ENCODE measurements at places on chromosomes 4 and X.

DNA sequence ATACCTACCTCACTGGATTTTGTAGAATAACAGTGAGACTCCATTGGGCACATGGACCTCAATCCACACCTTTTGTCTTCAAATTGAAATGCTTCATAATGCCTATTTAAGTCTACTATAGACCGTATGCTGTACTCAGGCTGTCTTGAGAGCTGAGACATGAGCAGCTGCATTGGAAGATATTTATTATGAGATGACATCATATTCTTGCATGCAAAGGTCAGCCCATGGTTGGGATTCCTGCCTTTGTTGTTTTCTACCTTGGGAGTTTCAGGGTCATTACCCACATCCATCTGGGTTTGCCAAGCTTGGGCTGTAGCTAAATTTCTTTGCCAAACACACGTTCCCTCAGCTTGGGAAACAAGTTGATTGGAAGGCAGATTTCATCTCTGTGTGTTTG, 33.2 kb upstream of the MAMLD1 start:
- no peak for DNase-seq

DNA sequence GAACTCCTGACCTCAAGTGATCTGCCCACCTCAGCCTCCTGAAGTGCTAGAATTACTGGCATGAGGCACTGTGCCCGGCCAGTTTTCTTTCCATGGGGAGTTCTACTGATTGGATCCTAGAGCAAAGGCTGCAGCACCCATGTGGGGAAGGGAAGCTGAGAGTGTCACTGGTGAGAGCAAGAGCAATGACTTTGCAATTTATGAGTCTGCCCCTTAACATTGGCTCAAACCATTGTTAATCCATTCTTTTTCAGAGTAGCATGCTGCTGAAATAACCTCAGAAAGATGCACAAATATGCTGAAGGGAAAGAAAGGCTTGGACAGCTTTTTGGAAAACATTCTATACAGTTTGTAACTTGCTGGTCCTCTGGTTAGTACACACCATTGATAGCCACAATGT, 116.4 kb upstream of the PPARGC1A start:
- no peak for DNase-seq

GRCh38 chr4:81207828-81208227, 7.2 kb downstream of the PRKG2 start:
- DNase-seq = peak; percentile 60

- no peak for DNase-seq
These were observed 31.7 kb upstream of the MFAP3L start for GRCh38 chr4:170057866-170058265.

GRCh38 chr4:766559-767283, 59.2 kb downstream of the CPLX1 start:
- no peak for DNase-seq

- DNase-seq = no peak
These were observed 1.1 kb upstream of the CD38 start for GRCh38 chr4:15776871-15777648.

DNA sequence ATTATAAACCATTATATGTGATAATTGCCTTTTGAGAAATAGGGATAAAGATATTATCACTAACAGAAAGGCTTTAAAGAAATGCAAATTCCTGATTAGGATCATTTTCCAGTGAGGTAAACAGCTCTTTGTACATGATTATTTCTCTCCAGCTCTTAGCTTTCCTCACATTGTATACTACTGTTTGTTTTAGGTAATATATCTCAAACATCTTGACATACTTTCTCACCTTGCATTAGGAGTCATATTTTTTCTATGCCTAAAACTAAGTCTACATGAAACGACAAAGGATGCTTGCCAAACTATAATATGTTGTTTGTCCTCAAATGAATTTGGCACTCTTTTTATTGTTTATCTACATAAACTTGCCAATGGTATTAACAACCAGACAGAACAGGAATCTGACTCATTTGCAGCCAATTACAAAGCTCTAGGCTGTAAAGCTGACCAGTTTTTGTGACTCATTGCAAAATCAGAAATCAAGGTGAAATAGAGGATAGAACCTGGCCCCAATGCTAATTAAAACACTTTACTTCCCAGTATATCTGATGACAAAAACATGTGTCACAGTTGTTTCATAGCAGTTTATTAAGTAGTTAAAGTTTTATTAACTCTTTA, 107.0 kb downstream of the IQCM start:
- peak; percentile 22 for DNase-seq

GRCh38 chr4:26207631-26208030, 113.2 kb upstream of the RBPJ start:
- DNase-seq = no peak

- peak; percentile 71 for DNase-seq
These were observed 39.3 kb downstream of the AFM start for GRCh38 chr4:73520821-73521220.

DNA sequence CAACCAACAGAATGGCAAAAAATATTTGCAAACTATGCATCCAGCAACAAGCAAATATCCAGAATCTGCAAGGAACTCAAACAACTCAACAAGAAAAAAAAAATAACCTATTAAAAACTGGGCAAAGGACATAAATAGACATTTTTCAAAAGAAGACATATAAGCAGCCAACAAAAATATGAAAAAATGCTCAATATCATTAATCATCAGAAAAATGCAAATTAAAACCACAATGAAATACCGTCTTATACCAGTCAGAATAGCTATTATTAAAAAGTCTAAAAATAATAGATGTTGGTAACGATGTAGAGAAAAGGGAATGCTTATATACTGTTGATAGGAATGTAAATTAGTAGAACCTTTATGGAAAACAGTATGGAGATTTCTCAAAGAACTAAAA, 53.4 kb downstream of the WDR19 start:
- no peak for DNase-seq

DNA sequence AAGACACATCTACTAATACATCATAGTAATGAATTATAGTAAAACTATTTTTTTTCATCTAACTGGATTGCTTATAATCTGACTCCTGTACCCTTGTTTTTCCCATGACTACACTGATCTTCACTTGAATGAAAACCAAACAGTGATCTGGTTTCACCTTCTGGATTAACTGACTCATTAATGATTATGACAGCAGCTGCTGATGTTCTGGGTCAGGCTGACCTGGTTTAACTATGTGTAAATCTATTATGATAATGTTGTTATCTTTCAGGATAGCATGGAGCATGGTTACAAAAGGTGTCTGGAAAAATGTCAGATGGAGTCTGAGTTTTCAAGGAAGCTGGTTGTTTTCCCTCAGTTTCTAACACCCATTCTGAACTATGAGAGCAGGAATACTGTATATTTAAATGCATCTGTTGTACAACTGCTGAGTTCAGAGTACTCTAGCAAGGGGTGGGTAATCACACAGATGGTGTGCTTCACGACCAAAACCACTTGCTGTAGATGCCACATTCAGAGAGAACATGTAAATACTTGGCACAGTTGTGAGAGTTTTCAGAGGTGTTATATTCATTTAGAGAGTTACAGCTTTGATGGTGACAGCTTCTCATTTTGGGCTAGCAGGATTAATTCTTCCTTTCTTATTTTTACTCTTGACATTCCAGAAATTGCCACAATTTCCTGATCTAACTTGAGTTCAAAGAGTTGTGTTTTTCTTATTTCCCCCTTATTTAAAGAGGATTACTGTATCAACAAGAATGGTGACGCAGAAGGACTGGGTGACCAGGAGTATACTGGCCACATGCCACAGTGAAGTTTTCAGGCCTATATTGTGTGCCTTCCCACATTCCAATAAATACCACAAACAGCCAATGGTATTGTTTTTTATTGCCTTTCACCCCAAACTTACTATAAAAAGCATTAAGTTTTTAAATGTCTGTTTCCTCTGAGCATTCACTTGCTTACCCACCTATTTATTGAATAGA, 249.7 kb upstream of the TET2 start:
- DNase-seq = peak; percentile 59

GRCh38 chr4:80107374-80107773, 34.3 kb upstream of the ANTXR2 start:
- DNase-seq = no peak

DNA sequence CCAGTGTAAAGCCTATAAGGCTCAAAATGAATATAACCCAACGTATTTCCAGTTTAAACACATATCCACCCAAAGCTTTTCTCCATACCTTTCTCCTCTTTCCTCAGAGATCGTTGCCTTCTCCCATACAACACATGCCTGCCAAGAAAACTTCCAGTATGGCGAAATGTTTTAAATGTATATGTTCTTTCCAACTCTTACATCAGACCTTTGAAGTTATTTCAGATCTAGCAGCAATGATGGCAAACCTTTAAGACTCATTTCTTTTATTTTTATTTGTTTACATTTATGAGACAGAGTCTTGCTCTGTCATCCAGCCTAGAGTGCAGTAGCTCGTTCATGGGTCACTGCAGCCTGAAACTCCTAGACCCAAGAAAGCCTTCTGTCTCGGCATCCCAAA, 265.4 kb downstream of the BMPR1B start:
- no peak for DNase-seq

DNA sequence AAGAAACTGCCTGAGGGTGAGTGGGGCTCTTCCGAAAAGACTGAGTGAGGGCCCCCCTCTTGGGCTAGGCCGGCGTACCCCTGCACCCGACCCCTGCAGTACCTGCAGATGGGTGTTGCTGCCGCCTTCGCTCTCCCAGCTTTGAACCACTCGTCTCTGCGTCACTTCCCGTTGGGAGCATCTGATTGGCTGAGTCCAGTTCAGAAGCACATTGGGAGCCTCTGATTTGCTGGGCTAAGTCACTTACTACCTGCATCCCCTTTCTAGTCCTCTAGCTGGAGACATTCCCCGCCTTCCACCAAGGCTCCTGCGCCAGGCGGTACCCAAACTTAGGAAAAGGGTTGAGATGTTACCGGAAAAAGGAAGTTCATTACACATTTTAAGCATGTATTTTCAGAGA, 20.4 kb upstream of the WWC2 start:
- DNase-seq = no peak

DNA sequence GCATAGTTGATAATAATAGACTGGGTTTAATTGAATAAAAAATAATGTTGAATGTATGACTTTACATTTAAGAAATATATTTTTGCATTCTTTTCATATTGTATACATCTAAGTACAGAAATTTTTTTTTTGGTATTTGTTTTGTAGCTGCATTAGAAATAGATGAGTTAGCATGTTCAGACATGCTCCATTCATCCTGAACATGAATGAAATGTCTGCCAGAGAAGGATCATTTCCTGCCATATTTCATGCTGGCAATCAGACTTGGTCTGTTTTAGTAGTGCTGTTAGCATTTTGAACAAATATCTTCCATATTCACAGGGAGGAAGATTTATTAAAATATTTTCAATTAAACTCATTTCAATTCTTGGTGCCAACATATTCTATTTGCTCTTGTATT, 98.9 kb downstream of the FRMPD4 start:
- no peak for DNase-seq

DNA sequence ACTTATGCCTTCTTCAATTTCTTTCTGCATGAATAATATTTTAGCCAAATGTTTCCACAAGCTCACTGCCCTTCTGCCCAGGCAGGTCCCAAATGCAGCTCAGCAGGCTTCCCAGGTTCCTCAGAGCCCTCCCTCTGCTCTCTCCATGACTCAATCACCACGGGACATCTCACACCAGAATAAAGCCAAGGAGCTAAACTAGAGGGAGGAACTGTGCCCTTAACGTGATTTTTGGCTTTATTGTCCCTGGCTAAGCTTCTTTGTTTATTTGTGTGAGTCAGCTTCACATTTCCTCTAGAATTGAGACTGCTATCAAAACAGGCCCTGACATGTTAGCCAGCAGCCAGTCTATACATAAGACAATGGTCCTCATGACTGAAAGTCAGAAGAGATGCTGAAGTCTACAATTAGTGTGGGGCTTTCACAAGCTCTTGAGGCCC, 186.4 kb upstream of the GALNT7 start:
- DNase-seq = peak; percentile 55

DNA sequence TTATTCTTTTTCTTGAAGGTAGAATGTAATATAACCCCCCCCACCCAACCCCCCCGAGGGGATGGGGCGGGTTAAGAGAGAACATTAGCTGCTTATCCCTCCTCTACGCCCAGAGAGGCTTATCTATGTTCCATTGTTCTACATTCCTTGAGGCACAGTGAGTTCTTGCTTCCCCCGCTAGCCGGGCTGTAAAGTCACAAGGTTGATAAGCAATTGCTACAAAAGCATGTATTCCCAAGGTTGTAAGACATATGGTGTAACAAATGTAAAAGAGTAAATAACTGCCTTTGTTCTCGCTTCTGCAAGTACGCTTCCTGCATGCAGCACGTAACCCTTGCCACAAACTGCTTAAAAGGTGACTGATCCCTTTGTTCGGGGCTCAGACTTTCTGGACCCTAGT, 8.2 kb downstream of the DCAF8L2 start:
- DNase-seq = no peak

- peak; percentile 93 for DNase-seq
These were observed 782.5 kb upstream of the INTU start for GRCh38 chr4:126850286-126850685.

DNA sequence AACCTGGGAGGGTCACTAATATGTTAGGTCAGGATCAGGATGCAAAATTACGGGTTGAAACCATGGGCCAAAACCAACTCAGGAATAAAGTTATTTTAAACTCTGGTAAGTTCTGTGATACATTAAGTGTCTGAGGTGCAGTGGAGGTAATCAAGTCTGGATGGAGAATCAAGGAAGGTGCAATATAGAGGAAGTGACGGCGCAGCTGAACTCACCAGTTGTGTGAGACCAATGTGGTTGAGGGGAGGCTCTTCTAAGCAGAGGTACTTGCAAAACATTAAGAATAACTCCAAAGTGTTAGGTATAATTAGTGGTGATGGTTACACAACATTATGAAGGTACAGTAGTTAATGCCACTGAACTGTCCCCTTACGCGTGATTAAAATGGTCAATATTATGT, 19.7 kb downstream of the GAB3 start:
- no peak for DNase-seq

DNA sequence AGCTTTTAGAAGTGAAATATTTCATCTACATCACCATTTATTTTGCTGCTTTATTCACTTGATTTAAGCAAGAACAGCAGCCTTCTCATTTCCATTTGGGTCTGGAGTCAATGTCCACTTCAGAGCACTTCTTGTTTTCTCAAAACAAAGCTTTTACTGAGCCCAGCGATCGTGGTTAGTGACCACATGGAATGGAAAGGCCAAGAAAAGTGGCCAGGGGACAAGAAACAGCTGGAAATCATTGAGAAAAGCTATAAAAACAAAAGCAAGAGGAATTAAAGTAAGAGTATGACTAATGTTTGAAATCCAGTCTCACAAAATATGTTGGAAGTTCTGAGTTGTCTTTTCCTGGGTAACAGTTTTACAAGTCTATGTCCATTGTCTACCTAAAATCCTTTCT, 328.4 kb upstream of the INTU start:
- peak; percentile 15 for DNase-seq

GRCh38 chrX:16559206-16559619, 90.7 kb upstream of the S100G start:
- no peak for DNase-seq

Data from non-pigmented ciliary epithelial cell (primary cell).